ENCODE measurements at places on chromosomes 7 and 10.

DNA sequence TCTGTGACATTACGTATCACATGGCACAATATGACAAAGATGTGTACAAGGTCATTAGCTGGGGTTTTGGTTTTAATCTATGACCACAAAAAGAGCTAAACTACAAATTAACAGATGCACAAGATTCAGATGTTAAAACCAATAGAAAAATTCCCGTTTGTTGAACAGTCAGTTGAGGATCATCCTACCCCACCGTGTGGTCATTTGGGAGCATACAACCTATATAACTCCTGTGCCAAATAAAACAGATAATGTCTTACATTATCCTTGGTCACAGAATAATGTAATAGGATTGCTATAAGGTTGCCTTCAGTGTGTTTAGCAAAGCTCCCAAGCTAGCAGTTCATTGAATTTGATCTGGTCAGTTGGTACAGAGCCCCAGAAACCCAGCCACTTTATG is 28.2 kb downstream of the ASNS start:
- DNase-seq: no peak

GRCh38 chr7:94433224-94433623 is 38.5 kb downstream of the COL1A2 start:
- DNase-seq: no peak

DNA sequence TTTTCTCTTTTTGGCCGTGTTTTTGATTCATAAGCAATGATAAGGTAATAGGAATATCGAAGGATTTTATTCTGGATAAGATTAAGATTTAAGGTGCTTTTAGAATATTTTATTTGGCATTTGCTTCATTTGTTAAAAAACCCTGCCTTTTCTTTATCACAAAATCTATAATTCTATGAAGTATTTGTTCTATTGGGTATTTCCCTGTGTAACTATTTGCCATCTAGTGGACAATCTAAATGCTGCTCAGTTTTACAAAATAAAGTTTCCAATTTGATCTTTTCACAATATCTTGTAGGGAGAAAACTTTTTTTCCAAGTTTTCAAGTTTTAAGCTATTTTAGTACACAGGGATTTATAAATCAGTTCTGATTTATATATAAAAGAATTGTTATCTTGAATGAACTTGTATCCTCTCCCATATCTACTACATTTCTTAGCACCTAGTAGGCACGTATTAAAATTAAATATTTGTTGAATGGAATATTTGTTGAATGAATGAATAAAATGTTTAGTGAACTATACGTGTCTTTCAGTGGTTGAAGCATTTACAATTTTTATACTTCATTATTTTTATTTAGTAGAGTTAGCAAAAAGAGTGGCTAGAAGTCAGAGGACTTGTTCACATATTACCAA is 26.5 kb downstream of the ANKRD7 start:
- no peak for DNase-seq

DNA sequence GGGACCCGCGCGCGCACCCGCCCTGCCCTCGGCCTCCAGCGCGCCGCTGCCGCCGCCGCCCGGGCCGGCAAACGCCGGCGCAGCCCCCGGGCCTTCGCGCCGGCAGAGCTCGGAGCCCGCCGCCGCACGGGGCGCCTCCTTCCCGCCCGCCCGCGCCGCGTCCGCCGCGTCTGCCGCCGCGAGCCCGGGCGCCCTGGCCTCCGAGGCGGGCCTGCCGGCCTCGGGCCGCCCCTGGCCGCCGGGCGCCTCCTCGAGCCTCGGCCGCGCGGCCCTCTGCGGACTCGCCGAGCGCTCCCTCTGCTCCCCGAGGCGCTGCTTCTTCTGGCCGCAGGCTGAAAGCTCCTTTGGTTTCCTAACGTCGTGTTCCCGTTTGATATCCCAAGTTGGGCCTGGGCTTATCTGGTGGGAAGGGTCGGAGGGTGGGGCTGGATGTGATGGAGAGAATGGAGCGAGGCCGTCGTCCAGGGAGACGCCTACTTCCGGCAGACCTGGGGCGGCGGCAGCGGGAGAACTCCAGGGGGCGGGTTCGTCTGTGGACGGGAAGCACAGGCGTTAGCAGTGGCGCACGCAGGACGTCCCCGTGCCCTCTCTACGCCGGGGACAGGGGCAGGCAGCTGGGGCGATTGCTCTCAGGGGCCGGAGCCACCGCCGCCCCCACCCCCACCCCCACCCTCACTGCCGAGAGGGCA is 221.0 kb downstream of the PHTF2 start:
- DNase-seq: peak; percentile 69

DNA sequence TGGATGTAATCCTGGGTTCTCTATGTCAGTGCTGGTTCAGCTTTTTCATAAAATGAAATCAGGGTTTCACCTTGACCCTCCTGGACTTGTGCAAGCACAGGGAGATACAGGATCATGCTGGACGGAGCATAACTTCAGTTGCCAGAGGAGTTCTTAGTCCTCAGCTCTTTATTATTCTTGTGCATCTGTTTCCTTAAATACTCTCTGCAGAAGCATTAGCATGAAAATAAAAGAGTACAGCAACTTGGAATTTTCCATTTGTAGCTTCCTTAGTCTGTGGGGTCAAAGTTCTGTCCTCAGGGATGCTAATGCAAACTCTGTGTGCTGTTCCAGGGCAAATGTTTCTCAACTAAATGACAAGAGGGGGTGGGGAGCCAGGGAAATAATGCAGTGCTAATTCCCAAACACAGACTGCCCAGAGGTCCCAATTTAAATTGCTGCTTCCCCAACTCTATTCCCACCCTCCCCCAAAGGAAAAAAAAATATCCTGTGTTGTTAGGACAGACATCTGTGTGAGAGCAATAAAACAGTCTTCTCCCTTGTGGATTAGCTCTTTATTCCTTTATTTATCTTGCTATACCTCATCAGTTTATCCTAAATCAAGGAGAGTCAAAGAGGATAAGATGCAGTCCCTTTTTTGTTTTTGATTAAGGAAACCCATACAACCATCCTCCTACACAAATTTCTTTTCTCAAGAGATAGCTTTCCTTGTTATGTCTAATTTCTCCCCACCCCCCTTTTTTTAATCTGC is 905.0 kb downstream of the LRMDA start:
- DNase-seq: no peak

GRCh38 chr7:25180592-25180923 is 47.7 kb downstream of the NPVF start:
- no peak for DNase-seq

DNA sequence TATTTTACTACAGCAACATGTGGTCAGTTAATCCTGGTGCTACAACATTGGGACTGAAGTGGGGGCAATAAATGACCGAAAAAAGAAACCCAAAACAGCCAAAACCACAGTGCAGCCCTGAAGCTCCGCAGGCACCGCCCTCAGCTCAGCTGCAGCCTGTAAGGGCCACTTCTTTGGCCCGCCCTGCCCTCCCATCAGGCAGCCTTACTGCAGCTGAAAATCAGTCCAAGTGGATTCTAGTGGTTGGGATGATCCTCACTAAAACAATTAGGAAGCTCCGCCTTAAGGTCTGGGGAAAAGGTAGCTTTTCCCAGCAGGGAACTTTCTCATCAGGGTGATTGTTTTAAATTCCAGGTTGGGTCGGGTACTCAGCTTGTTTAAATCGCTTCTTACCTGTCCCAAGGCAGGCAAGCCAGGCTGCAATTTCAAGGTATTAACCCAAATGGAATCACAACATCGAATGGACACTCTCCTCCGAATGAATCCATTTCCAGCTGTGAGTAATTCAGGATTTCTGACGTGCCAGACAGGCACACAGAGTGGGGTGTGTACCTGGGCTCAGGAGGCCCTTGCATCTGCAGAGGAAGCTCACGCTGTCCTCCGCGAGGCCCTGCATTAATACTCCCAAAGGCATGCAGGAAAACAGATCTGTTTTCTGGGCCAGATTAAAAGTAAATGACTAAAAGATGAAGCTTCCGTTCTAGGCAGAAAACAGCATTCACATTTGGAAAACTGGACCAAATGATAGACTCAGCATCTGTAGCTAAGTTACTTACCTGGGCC is 104.3 kb downstream of the CREB5 start:
- no peak for DNase-seq

DNA sequence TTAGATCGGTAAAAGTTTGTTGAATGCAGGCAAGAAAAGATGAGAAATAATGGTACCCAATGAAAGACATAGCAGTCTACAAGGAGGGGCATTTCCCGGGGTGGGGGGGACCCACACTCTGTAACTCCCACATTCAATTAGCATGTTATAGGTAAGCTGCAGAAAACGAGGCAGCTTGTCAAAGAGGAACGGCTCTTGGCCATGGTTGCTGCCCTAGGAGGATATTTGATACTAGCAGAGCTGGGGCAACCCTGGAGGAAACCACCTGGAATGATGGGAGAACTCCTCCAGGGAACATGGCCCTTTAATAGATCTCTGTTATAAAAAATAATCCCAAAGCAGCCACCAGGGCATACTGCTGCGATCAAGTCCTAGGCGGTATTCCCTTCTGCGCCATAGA is 98.5 kb downstream of the EGFR start:
- no peak for DNase-seq

GRCh38 chr10:103649654-103650423 is 156.3 kb downstream of the NEURL1 start:
- no peak for DNase-seq

GRCh38 chr10:70461397-70462348 is 16.9 kb upstream of the PALD1 start:
- no peak for DNase-seq

DNA sequence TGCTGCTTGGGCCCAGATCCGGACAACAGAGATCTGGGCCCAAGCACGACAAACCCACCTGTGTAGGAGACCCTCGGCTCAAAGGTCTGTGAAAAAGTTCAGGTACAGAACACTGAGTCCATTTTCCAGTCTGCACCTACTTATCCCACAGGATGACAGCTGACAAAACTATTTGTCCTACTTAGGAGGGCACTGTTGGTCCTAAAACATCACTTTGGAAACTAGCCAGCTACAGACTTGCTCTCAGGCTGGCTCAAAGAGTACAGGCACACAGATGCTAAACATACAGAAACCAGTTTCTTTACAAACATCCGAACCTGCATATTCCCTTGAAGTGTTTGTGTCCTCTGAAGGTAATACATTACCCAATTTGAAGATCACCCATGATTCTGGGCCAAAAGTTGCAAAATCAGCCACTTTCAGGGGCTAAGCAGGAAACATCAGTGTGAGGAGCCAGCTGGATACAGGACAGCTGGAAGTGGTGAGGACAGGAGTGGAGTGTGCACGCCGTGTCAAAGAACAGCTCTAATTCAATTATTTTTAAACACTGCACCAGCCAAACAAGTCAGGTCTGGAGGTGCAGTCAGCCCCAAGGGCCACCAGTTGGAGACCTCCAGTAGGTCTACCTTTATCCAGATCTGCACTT is 88.5 kb downstream of the NOC3L start:
- no peak for DNase-seq

DNA sequence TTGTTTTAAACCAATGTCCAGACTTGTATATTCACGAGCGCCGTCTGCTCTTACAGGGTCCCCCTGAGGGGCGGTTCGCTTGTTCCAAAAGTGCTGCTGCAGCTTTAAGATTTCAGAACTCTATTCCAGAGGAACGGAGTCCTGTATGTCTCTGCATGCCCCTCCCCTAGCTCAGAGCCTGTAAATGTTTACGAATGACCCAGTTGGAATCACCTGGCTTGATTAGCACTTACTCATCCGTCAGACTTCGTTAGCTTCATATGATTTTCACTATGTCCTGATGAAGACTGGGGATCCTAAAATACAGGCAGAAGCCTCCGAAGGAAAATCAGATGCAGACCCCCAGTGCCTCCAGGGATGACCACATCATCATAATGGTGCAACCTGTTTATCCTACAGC is 4.5 kb upstream of the CHST15 start:
- no peak for DNase-seq

- DNase-seq: no peak
Observed at GRCh38 chr10:7168414-7168813, 242.4 kb downstream of the SFMBT2 start.

- no peak for DNase-seq
Observed at GRCh38 chr7:155962191-155962967, 150.1 kb upstream of the SHH start.

DNA sequence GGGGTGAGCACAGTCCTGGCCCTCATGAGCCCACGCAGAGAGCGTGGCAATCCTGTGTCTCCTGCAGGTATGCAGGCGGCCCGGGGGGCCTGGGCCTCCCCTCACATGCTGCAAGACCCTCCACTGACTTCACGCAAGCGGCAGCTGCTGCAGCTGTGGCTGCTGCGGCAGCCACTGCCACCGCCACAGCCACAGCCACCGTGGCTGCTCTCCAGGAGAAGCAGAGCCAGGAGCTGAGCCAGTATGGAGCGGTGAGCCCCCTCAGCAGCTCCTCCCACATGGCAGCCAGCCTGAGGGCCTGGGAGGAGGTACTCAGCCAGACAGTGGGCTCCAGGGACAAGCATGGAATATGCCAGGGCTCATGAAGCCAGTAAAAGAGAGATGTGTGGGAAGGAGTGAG is 8.7 kb downstream of the ZMIZ2 start:
- DNase-seq: no peak

GRCh38 chr7:92228100-92228499 is 17.6 kb downstream of the KRIT1 start:
- DNase-seq: no peak

GRCh38 chr7:130732980-130733930 is 752 bp downstream of the KLF14 start:
- DNase-seq: no peak

GRCh38 chr10:31646519-31646918 is 282.1 kb downstream of the ARHGAP12 start:
- no peak for DNase-seq

DNA sequence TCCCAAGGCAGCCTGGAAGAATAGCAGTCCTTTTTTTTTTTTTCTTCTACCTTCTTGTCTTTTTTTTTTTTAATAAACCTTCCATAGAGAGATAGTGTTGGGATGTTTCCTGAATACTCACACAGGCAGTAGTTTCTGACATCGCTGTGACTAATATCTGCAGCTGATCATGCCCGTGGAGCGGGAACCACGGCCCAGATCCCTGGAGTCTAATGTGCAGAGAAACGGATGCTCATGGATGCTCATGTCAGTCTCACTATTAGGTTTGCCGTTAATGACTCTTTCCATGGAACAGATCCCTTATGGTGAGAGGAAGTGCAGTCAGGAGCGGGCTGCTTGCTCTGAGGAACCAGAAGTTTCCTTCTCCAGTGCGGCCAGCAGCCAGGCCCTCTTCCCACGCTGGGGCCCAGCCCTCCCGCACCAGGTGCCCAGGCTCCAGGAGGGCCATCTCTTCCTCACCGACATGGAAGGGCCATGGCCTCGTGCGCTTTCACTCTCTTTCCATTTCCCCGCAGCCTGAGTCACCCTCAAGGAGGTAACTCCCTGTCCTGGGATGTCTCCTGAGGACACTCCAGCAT is 132.5 kb downstream of the WDR37 start:
- no peak for DNase-seq

- no peak for DNase-seq
Observed at GRCh38 chr7:153858355-153858754, 193.8 kb upstream of the DPP6 start.

DNA sequence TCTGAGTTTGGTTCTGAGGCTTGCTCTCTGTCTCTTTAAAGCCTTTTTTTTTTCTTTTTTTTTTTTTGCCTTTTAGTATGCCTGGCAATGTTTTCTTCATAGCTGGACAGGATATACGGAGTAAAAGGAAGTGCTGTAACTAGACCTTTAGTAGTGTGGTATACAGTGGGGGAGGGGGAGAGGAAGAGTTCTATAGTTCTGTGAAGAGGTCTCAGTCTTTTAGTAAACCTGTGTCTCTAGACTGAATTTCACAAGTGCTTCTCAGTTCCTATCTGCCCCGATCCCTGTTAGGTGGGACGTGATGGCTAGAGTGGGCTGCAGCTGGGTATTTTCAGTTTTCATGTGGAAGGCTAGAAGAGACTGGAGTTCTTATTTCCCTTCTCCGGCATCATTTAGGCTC is 3.1 kb upstream of the ABCC2 start:
- no peak for DNase-seq

GRCh38 chr7:18655506-18655905 is 160.0 kb downstream of the HDAC9 start:
- DNase-seq: no peak

- DNase-seq: peak; percentile 73
Observed at GRCh38 chr7:23679898-23680413, at the start of gene FAM221A. FAM221A (plus strand) TSS chr7:23680199; CDS start chr7:23680219, 20 bp downstream.

Data from right renal pelvis (tissue), 4 donors.